Globus pallidus (tissue), 1 donor: ENCODE measurements at places on chromosomes 16 and 17.
A peak's percentile ranks its signal among the peaks of the same experiment; 100 is the strongest.

DNA sequence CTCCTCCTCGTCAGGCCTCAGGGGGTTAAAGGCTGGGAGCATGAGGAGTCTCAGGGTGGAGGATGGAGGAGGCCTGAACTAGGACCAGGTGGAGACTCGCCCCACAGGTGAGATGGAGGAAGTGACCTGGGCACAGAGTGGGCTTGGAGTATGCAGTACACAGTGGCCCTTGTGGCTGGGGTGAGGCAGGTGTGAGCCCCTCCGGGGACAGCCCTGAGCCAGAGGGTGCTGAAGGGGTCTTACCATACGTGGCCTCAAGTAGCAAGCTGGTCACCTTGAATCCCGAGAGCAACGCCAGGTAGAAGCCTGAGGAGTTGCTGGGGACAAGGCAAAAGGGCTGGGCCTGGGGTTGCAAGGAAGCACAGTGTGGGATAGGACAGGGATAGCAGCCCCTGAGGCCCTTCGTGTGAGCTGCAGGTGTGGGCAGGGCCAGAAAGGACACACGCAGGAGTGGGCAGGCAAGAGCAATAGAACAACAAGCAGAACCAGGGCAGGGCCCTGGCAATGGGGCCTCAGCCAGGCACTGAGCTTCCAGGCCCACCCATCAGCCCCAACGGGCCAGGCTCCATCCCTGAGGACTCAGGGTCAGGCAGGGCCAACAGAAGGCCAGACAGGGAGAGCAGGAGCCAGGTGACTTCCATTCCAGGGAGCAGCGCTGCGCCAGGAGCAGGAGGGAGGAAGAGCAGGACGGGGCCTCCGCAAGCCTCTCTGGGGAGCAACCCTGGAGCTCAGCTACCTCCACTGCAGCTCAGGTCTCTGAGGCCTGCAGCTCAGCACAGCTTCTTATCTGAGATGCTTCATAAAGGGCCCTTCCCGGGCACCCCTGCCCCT, 64.2 kb upstream of the TNRC6C start:
- DNase-seq = no peak

DNA sequence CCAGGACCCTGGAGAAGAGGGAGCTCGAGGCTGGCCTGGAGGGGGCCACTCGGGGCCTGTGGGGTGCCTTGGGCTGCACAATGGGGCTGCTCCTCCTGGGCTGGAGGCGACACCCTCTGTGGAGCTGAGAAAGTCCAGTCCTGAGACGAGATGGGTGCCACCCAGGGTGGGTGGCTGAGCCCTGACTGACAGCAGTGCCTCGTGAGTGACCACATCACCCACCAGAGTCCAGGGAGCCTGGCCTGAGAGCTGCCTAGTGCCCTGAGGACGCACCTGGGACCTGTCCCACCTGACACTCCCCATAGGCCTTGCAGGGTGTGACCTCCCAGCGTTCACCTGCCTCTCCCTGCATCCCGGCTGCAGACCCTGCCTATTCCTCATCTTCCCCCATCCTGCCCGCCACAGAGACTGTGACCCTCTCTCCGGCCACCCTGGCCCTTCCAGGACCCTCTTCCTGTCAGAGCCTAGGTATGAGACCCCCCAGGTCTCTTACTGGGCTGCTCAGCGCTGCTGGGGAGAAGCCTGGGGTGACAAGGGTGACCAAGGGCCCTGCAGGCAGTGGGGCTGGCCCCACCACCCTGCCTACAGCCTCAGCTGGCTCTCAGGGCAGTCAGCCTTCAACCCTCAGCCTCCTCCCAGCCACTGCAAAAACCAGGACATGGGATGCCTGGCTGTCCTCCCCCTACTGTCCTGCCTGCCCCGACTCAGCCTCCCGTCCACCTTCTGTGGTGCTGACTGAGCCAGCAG, 41.2 kb downstream of the TNFRSF13B start:
- DNase-seq = no peak

DNA sequence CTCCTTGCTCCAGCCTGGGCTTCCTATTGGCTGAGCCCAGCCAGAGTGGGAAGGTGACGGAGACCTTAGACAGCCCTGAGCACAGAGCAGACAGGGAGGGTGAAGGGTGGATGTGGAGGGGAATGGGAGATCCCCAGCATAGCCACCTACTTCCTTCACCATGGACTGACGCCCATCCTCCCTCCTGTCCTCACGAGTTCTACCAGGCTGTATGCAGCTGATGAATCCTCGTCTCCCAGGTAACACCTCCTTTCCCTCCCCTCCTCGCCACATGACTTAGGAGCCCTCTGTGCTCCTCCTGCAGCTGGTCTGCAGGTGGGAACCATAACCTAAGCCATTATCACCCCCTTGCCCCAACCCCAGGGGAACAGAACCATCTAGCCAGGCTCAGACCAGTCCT, 9.0 kb upstream of the CRHR1 start:
- no peak for DNase-seq

DNA sequence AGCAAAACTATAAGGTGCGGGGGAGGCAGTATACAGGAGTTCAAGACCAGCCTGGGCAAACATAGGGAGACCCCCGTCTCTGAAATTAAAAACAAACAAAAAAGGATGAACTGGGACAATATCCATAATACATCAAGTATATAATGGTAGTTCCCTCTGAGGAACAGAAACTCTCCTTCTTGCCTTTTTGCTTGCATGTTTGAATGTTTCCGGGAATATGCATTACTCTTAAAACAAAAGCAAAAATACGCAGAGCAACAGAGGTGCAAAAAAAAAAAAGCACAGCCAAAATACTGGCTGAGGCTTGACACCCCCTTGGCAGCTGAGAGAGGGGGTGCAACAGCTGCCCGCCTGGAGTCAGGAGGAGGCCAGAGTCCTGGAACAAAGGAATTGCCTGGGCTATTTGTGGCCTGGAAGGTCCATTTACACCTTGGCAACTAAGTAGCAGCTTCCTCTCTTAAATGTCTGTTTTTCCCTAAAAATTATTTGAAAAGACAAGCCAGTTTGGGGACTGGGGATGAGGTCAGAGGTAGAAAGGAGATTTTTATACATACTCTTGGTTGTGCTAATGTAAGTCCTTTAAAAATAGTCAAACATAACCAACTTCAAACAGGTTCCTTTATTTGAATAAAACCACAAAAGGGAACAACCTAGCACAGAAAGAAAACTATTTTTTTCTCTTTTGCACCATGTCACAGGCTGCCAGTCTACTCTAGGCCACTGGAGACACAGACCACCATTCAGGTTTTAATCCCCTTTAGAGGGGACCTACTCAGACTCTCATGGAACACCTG, 19.5 kb downstream of the USP7 start:
- no peak for DNase-seq

- peak; percentile 76 for DNase-seq
Measured at GRCh38 chr16:24991349-24991748, 23.8 kb downstream of the ARHGAP17 start.

DNA sequence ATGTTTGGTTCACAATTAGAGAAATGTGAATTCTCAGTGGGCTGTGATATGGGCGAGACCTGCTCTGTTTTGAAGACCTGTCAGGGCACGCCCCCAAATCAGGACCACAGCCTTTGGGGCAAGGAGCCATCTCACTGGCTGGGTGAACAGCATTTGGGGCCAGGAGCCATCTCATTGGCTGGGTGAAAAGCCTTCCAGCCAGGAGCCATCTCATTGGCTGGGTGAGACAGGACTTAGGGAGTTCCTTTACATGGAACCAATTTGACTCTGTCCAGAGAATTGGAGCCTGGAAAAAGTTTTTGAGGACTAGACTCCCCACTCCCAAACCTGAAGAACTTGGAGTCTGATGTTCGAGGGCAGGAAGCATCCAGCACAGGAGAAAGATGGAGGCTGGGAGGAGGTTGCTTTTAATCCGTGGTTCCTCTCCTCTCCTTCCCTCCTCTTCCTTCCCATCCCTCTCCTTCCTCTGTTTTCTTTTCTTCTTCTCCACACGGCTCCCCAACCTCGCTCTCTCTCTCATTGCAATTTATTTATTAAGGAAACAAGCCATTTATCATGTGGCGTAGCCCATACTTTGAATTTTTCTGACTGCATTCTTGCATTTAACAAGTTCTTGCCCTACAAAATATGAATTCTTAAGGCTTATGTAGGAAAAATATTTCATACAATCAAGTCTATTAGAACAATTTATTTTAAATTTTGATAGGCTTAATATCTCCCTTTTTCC, 19.7 kb downstream of the FOXL1 start:
- no peak for DNase-seq

GRCh38 chr16:70161350-70161749, 12.2 kb upstream of the CLEC18C start:
- DNase-seq = no peak

- DNase-seq = no peak
Measured at GRCh38 chr17:4426499-4427208, 7.1 kb upstream of the SPNS3 start.
